ENCODE measurements at places on chromosomes 3 and 15.

DNA sequence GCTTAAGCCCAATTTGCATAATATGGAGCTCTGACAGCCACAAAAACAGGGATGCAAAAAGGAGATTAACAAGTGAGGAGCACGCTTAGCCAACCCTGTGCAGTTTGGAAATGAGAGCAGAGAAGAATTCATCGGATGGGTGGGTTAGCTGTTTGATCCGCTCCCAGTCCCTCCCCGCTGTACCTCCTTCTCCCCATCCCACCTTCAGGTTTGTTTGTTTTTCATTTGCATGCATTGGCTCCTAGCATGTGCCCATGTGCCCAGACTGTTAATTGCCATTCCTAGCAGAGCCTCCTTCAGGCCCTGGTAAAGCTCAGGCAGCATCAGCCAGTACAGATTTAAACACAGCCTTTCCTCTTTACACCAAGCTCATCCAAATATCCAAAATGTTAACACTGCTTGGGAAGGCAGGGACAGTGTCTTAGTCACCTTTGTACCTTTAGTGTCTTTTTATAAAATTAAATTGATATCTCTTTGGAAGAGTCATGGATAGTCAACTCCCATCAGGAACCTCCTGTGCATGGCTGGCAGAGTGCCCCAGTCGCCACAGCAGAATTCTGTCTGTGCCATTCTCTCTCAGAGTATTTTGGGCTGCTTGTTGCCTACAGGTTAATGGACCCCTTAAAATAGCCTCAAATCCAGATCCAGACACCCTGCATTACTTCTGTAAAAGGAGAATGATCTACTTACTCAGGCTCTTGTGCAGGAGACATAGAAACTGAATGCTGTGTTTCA is 244.2 kb downstream of the LSAMP start:
- no peak for DNase-seq

GRCh38 chr3:39127908-39128304 is 20.4 kb downstream of the TTC21A start:
- no peak for DNase-seq

DNA sequence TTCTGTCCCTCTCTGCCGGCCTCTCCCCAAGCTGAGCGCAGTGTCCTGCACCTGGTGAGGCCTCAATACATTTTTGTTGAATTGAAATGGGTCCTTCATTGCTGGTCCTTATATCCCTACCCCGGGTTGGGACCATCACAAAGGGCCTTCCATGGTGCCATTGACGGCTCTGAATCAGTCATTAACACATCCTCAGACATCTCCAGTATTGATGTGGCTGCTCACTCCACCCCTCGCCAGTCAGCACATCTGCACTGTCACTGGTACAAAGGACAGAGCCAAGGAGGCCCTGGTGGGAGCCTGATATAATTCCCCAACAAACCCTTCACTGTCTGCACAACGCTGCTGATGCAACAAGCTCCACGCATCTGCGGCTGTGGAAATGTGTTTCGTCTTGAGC is 191.6 kb upstream of the TOPAZ1 start:
- no peak for DNase-seq

GRCh38 chr3:25428789-25429335 is 799 bp downstream of the RARB start:
- DNase-seq, result no peak

GRCh38 chr3:55197021-55197420 is 269.2 kb upstream of the LRTM1 start:
- DNase-seq, result no peak

GRCh38 chr3:187516446-187517185 is 148.4 kb downstream of the RTP4 start:
- no peak for DNase-seq

GRCh38 chr3:100256731-100257151 is 4.1 kb upstream of the TBC1D23 start:
- DNase-seq, result no peak

GRCh38 chr3:101170806-101171558 is 149.4 kb downstream of the IMPG2 start:
- DNase-seq, result no peak

GRCh38 chr3:123287962-123288302 is 86.2 kb downstream of the SEC22A start:
- no peak for DNase-seq

GRCh38 chr3:54087581-54088410 is 34.6 kb upstream of the CACNA2D3 start:
- no peak for DNase-seq

DNA sequence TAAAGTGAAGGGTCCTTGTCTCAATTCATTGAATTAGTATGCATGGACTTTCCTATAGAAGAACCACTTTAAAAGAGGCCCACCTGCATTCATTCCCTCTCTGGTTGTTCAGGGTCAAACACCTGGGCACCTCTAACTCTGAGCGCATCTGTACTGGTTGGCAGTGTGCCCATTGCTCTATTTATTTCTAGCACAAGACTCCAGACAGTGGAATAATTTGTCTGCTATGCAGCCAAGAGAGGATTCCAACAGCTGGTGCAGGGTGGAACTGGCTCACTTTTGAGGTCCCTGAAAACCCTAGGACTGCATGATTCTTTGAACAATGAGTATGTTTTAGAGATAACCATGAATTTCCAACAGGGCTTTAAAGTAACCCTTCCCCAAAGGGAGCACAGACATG is 57.9 kb downstream of the CCDC33 start:
- no peak for DNase-seq

DNA sequence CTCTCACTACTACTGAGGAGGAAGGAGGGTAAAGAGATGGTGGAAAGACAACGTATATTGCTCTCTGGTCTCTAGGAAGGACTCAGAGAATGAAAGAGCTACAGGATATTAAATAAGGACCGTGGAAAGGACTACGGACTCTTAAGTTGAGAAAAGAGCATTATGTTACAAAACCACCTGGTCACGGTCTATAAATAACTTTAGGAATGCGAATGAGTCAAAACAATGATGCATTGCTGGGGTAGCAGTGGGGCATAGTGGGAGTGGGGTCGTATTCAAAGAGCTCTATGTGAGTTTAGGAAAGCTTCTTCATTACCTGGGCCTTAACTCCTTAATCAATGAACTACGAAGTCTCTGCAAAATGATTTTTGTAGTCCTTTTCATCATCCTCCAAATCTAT is 295.7 kb upstream of the SOX14 start:
- DNase-seq, result no peak

GRCh38 chr15:87866961-87867360 is 389.6 kb downstream of the NTRK3 start:
- no peak for DNase-seq

- DNase-seq, result no peak
Measured at GRCh38 chr3:6921066-6921465, 60.2 kb downstream of the GRM7 start.

DNA sequence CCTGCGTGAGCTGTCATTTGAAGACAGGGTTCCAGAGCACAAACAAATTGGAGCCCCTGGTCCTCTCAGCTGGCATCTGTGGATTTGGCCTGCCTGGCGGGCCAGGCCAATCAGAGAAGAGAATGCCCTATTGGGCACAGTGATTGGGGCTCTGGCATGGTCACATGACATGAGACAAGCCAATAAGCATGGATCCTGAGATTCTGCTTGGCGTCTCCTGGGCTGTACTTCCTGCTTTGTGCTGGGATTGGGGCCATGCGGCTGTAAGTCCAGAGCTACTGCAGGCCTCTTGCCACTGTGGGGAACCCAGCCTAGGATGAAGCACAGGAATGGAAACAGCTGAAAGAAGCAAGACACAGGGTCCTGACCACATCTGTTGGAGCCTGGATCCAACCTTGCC is 121.4 kb downstream of the FBLN2 start:
- DNase-seq, result no peak

GRCh38 chr15:51342227-51342999 is 958 bp downstream of the GLDN start:
- no peak for DNase-seq

GRCh38 chr3:113264283-113265131 is 53.1 kb downstream of the BOC start:
- no peak for DNase-seq

DNA sequence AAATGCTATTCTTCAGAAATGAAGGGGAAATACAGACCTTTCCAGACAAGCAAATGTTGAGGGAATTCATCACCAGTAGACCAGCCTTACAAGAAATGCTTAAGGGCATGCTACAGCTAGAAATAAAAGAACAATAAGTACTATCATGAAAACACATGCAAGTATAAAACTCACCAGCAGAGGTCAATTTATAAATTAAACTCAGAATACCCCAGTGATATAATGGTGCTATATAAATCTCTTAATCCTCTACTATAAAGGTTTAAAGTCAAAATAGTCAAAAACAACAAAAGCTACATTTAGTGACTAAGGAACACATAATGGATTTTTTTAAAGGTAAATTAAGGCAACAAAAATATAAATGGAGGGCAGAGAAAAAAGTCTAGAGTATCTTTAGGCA is 142.5 kb downstream of the CPNE4 start:
- no peak for DNase-seq

GRCh38 chr3:98038876-98039275 is 3.8 kb upstream of the GABRR3 start:
- DNase-seq, result no peak

GRCh38 chr15:27826902-27827714 is 272.0 kb downstream of the OCA2 start:
- DNase-seq, result no peak

GRCh38 chr15:31440754-31441311 is 114.2 kb downstream of the KLF13 start:
- DNase-seq, result no peak

DNA sequence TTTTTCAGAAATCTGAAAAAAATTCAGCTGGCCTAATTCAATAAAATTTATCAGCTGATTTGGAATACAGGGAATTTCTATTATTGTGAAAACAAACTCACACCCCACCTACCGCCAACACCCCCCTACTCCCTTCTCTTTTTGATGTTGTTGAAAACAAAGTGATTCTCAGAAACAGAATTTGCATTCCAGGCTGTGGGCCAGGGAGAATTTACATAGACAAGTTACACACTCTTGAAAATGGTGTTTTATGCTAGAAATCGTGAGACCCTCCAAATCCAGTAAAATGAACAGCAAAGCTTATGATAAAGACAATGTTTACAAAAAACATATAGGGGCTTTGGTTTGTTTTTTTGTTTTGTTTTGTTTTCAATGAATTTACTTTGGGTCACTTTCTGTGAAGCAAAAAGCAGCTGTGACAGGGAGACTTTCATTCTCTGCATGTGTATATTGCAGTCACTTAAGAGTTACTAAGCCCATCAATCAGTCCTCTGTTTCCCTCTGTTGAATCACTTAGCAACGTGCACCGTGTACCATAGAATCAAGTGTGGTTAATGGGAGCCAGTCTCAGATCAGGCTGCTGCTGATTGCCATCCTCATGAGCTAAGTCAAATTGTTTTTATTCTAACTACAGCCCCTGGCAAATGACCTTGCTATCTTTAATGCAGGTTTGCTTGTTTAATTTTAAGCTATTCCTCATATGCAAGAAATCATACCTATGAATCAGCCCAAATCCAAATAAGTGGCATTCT is 159.8 kb downstream of the ALCAM start:
- no peak for DNase-seq

GRCh38 chr3:122112754-122113153 is 57.6 kb downstream of the CD86 start:
- DNase-seq, result no peak

GRCh38 chr3:143239031-143239430 is 119.5 kb downstream of the CHST2 start:
- DNase-seq, result no peak

DNA sequence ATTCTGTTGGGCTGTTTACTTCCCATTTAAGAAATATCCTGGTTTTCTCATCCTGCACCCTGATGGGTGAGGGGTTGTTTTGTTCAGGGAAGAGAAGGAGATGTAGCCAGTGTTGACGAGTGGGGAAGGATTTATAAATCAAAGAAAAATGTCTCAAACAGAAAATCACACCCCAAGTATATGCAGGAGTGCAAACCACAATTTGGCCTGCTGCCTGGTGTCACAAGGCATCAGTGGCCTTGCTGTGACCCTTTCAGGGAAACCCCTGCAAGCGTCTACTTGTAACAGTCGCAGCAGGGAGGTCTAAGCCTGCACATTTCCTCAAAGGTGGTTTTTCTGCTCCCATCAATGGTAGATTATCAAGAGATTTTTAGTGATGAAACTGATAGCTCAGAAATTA is 132.6 kb upstream of the LRRN1 start:
- no peak for DNase-seq

- no peak for DNase-seq
Measured at GRCh38 chr3:142251951-142252350, 26.6 kb upstream of the GK5 start.

DNA sequence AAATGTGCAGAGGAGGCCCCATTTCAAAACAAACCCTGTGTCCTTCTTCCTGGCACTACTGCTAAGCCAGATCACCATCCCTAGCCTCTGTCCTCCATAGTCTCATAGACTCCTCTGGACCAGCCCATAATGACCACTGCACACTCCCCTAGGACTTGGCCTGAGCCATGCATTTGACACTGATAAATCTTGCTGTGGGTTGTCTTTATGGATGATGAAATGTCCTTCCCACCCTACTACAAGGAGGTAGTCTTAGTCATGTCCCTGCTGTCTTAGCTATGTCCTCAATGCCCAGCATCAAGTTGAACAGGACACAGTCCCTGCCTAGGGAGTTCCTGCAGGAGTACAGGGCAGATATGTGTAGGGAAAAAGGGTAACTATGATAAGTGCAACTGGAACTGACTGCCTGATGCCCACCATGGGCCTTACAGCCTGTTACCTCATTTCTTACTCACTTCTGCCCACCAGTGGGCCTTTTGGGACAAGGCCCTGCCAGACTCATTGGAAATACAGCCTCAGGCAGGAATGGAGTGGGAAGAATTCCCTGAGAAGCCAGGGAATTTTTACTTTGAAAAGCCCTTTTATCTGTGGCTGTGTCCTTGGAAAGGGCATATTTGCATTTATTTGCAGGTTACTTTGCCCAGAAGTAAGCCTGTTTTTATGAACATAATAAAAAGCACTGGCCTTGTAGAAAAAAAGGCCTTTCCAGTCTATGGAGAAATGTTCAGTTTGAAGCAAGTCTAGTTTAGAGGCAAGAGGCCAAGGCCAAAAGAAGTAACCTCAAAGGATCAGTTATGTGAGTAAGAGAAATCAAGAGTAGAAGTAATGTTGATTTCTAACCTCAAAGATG is 199.6 kb upstream of the EIF1B start:
- no peak for DNase-seq

DNA sequence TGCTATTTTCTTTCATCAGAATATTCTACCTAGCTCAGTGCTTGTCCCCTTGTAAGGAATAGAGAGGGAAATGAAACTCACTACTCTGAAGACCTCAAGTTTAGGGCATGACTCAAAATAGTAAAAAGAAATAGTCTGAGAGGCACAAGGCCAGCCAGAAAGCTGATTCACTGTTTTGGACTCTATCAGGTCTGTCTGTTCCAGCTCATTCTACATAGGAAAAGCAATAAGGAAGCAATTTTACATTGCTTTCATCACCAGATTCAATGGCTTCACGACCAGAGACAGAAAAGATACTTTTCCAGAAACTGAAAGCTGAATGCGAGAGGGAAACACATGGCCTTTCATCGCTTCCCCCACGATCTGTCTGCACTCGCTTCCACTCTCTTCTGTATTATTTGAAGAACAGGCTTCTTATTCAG is 276.0 kb downstream of the GBE1 start:
- no peak for DNase-seq

DNA sequence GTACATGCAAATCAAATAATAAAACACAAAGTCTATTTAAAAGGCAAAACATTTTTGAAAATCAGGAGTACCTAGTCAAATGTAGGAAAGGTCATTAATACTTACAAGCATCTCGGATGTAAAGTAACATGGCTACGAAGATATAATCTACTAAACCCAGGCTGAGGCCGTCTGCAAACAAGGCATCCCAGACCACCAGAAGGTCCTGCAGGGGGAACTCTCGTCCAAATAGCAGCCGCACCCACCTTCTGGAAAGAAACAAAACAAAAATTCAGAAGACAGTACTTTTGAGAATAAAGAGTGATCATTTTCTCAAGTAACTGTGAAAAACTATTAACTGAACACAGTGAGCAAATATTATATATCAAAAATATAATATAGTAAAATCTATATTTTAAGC is 423.1 kb downstream of the PLCL2 start:
- no peak for DNase-seq

All from stimulated activated CD8-positive, alpha-beta memory T cell treated with anti-CD3 and anti-CD28 coated beads, Interleukin-2, amount 100 ng/mL, for 1 hour (primary cell).